Left ventricle myocardium inferior (tissue), 1 donor: ENCODE measurements at places on chromosomes 7 and 10. TPM values are rescaled to one million over a fixed set of nuclear protein-coding genes. Genes with fewer than 3 reads are reported as not detected.

DNA sequence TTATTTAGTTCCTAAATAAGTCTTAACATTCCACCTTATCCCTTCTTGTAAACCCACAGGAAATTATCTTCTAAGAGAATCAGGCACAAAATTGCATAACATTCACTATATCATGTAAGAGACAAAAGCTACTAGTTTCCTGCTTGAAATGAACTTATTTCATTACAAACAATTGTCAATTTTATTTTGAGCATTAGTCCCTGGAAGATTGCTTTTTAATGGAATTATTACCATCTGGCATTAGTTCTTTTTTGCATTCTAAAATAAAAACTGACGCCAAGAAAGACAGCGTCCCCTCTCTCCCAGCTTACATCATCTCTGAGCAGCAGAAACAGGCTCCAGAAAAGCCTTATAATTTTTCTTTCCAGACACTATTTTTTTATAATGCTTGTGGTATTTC is 121.8 kb downstream of the NOC3L start:
- no peak for DNase-seq
- H3K36me3 ChIP-seq: peaks cover 3% of the 10 kb centered on the region
- no peaks in the 10 kb centered on the region for H3K4me1 ChIP-seq
- H3K4me3 ChIP-seq: no peak overlapping the region
- H3K27ac ChIP-seq: no peak overlapping the region

Gene SMKR1
- total RNA-seq: not detected

Gene METTL27
- total RNA-seq: 0.44 TPM

DNA sequence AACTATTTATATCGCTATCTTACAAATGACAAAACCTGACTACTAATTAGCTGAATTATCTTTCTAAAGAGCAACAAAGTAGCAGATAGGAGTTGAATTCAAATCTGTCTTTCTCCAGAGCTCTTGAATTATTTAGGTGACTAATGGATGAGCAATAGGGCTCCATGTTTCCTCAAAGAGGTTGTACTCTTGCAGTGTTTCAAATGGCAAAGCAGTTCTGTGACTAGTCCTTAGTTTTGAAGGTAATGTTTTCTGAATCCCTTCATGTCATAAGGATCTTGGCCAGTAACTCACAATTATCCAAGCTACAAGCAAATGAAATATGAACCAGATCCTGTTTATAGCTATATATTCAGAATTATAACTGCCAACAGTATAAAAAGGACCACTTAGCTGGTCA is 999.7 kb downstream of the NRG3 start:
- H3K4me3 ChIP-seq: no peak overlapping the region
- no peak overlapping the region for H3K27ac ChIP-seq
- no peaks in the 10 kb centered on the region for H3K27me3 ChIP-seq
- no peaks in the 10 kb centered on the region for H3K4me1 ChIP-seq
- DNase-seq: no peak

Gene ZNF107
- 1.4 TPM for total RNA-seq

DNA sequence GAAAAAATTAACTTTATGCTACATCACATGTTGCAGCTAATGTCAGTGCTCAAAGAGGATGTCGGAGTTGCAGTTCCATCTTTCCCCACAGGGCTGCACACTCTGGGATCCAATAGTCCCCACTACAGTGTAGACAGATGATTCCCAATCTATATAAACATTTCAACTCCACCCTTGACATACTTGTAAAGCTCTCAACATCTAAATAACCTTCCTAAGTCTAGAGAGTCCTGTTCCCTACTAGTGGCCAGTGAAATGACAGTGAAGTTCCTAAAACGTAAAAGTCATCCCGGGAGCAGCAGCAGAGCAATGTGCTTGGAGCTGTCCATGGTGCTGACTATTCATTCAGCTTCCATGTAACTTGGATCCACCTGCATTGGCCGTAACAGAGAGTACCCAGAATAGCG is 145.1 kb downstream of the GRM8 start:
- no peaks in the 10 kb centered on the region for H3K27me3 ChIP-seq
- no peak overlapping the region for H3K4me3 ChIP-seq
- H3K36me3 ChIP-seq: no peaks in the 10 kb centered on the region
- H3K4me1 ChIP-seq: no peaks in the 10 kb centered on the region
- H3K27ac ChIP-seq: no peak overlapping the region
